ENCODE measurements at places on chromosomes 5 and 9.

- no peak for DNase-seq
Measured at GRCh38 chr5:41482715-41483114, 27.7 kb downstream of the PLCXD3 start.

DNA sequence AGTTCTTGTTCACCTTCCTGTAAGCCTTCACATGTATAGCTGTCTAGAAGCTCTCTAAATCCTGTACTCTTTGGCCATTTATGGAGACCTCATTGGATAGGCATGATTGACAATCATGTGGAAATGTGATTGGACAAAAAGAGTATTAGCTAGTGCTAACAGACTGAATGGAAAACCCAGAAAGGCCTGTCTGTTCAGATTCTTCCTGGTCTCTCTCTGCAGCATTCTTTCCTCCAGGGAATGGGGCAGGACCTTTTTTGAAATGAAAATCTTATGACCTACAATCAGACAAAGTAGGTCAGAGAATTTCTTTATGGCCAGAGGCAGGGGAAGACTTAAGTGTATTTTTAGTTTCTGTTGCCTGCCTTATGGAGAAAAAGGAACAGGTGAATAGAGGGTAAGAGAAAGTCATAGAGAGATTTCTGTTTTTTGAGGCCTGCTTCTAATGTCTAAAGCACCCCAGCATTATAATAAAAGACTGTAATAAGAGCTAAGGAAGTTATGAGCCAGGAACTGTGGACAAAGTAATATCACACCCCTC is 152.4 kb upstream of the CCDC152 start:
- DNase-seq = no peak

DNA sequence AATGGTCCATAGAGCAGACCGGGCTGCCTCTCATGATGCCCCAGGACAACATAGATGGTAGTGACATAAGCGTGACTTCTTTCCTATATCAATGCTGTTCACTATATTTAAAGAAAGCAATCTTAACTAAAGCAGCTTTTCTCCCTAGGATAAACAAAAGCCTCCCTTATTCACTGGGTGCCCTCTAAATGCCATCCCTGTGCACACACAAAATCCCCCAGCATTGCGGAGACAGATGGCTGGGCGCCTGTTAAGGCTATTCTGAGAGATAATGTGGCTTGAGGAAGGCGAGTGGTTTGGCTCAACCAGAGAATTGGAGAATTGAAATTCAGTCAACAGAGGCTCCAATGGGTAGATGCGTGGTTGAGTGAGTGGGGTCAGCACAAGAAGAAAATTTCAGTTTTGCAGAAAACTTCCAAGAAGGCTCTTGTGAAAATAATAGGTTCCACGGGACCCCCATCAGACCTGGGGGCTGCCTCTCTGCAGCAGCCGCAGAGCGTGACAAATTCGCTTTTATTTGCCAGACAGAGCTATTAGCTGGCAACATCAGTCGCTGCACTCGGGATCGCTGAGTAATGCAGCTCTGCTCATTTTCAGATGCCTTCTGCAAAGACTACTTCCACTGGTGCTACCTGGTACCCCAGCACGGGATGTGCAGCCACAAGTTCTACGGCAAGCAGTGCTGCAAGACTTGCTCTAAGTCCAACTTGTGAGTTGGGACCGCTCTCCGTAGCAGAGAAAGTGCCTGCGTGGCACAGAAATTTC is 103.9 kb upstream of the ICE1 start:
- DNase-seq = no peak

- no peak for DNase-seq
Measured at GRCh38 chr9:95920017-95920416, 44.5 kb downstream of the ERCC6L2 start.

All from GM12878 (cell line).